ENCODE measurements at places on chromosomes 2 and 18.

- no peak overlapping the region for H3K4me3 ChIP-seq
- H3K36me3 ChIP-seq: no peaks in the 10 kb centered on the region
- peaks cover 37% of the 10 kb centered on the region for H3K4me1 ChIP-seq
- no peak for DNase-seq
- H3K27me3 ChIP-seq: no peaks in the 10 kb centered on the region
Observed at GRCh38 chr18:29154196-29154757, 977.3 kb upstream of the CDH2 start.

- H3K27me3 ChIP-seq: no peaks in the 10 kb centered on the region
- peaks cover 34% of the 10 kb centered on the region for H3K4me1 ChIP-seq
- no peak overlapping the region for H3K27ac ChIP-seq
- no peaks in the 10 kb centered on the region for H3K36me3 ChIP-seq
- no peak for DNase-seq
- no peak overlapping the region for H3K4me3 ChIP-seq
Observed at GRCh38 chr2:187988348-187988747, 303.3 kb upstream of the GULP1 start.

DNA sequence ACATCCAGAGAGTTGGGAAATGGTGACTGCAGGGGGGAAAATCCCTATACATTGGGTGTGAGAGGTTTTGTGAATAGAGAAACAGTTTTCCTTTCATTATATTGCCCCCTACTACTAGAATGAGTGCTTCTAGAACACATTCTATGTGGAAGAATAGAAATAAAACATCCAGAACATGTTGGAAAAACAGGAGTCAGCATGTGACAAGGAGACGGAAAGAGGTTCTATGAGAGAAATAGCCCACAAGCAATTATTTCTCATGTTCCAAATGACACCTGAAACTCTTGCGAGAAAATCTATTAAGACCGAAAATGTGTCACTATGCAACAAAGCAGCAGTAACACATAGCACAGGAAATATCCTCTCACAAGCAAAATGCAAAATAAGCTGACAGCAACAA is 202.7 kb upstream of the SPOPL start:
- DNase-seq: no peak
- no peak overlapping the region for H3K4me3 ChIP-seq
- H3K4me1 ChIP-seq: no peaks in the 10 kb centered on the region
- no peaks in the 10 kb centered on the region for H3K36me3 ChIP-seq

DNA sequence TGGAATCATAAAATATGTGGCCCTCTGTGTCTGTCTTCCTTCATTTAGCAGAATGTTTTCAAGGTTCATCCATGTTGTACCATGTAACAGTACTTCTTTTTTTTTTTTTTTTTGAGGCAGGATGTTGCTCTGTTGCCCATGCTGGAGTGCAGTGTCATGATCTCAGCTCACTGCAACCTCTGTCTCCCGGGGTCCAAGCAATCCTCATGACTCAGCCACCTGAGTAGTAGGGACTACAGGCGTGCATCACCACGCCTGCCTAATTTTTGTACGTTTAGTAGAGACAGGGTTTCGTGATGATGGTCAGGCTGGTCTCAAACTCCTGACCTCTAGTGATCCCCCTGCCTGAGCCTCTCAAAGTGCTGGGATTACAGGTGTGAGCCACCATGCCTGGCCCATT is 31.2 kb downstream of the RAB1A start:
- no peaks in the 10 kb centered on the region for H3K4me1 ChIP-seq
- H3K27ac ChIP-seq: no peak overlapping the region
- no peaks in the 10 kb centered on the region for H3K27me3 ChIP-seq
- H3K4me3 ChIP-seq: no peak overlapping the region
- no peak for DNase-seq

Measured in mesothelial cell of epicardium (in vitro differentiated cells).